ENCODE measurements at places on chromosomes 2 and 18. TPM values are rescaled to one million over a fixed set of nuclear protein-coding genes. Genes with fewer than 3 reads are reported as not detected.

GRCh38 chr2:198465970-198466369 is 661.6 kb downstream of the PLCL1 start:
- no peak for DNase-seq

DNA sequence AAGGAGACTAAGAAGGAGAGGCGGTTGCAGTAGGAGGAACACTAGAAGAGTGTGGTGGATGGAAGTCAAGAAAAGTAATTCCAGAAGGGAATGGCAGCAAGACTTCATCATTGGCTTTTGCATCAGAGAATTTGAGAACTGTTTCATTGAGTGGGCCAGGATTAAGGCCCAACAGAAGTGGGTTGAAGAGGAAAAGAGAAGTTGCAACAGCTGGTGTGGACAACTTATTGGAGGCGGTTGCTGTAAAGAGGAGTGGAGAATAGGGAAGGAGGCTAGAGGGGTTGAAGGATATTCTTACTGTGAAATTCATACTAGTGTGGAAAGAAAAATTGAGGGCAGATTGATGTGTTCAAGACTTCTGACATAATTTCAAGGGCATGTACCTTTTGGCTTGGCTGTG is 168.7 kb upstream of the FN1 start:
- no peak for DNase-seq

Gene MC5R
- total RNA-seq = not detected

Gene CSRNP3
- not detected for total RNA-seq

- no peak for DNase-seq
Measured at GRCh38 chr2:79801082-79801481, 288.2 kb downstream of the CTNNA2 start.

DNA sequence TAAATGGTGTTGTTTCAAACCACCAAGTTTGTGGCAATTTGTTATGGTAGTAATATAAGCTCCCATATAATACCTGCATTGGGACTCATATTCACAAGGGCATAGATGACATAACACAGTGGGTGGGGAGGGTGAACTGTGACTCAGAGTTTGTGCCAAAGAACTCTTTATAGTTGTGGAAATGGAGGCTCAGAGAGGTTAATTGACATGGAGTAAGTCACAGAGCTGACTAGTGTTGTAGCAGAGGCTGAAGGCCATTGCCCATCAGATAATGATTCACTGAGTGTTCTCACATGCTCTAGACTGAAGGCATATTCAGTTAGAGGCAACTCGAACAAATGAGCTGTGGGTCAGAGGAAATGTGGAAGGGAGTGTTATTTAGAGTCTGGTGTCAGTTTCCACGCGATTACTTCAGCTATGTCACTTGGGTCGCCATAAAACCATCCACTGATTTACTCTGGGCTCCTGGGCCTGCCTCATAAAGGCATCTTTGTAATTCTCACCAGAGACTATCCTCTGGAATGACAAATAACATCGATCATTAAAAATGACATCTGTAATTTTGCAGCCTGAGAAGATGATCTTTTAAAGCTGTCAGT is 264.7 kb downstream of the CCDC85A start:
- DNase-seq = no peak

DNA sequence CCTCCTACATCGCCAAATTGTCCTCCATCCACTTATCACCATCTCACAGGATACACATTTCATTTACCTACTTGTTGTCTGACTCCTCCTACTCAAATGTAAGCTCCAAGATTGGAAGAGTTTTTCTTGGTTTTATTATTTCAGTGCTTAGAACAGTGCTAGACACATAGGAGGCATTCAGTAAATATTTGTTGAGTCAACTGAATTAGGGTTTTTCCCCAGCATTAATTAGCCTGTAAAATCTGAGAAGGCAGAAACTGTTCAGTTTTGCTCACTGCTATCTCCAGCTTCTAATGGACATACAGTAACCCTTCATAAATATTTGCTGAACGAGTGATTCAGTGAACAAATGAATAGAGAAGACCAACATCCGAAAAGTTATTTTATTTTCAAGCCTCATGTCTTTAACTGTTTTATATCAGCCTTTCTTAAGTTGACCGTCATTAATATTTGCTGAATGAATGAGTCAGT is 800 bp downstream of the TTC21B start:
- DNase-seq = no peak

DNA sequence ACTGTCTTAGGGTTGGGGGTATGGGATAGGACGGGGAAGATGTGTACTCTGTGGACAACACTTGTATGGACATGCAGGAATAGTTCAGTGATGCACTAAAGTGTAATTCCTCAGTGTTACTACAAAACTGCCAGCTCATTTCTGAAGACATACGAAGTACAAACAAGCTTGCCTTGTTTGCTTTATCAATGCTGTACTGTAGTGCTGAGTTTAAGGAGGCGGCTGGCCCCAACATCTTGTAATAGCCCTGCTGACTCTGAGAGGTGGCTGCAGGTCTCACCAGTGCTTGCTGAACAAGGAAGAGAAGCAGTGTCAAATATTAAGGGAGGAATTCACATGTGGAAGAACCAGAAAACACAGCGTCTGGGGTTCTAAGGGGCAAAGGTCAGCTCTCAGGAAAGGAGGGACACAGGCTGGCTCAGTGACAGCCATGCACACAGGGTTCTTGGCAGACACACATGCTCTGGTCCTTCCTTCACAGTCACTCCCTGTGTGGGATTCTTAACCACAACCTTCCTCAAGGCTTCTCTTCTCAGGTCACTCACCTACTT is 39.8 kb upstream of the EVA1A start:
- no peak for DNase-seq

DNA sequence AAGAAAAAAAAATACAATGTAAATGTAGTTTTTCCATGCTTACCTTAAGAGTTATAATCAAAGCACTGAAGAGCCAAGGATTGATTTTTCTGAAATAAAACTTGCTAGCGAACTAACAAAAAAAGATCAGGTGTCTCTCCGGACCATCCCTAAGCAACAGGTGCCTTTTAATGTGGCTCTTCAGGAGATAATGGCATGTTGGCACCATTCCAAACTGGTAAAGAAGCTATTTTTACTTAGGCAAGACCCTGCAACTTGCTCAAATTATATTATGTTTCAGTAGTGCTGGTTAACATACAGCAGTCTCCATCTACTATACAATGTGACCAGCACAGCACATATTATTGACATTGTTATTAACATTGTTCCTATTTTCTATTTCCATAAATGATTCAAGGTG is 2.3 kb upstream of the GCC2 start:
- no peak for DNase-seq

GRCh38 chr2:113169002-113169530 is 4.7 kb upstream of the PSD4 start:
- DNase-seq = no peak

DNA sequence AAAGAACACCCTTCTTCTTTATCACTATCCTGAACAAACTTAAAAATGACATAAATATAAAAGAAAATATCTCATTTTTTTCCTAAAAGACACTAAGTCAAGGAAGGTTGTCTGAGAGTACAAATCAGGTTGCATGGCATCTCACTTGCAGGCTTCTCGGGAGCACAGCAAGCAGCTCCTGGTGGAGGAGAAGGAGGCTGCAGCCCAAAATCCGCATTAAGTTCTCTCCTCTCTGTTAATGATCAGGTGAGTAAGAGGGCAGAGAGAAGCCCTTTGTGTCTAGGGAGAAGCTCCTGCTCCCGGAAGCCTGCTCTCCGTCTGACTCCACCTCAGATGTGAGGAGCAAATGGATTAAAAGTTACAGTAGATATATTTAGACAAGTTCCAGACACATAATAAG is 35.0 kb upstream of the DOK6 start:
- DNase-seq = no peak

Gene VSNL1
- total RNA-seq = not detected

DNA sequence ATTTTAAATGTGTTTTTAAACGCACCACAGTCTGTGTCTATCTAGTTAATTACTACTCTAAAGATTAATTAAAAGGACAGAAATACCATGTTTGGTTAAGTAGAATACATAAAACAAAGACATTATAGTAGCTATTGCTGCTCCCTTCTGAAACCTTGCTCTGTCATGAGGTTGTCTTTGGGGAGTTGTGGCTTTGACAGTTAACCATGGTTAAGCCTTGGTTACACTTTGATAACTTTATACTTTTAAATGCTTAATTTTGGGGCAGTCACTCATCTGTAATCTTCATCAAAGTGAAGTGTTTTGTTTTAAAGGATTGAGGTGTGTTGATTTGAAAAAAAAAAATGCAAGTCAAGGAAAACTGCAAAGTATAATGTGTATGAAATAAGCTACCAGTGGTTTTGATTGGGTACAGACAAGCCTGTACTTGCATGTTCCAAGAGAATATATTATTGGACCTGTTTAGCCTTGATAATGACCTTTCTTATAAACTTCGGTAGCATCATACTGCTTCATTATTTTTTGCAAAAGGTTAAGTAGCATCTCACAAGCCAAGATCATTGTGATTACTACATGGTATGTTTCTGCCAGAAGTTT is 29.8 kb upstream of the TBR1 start:
- DNase-seq = no peak

DNA sequence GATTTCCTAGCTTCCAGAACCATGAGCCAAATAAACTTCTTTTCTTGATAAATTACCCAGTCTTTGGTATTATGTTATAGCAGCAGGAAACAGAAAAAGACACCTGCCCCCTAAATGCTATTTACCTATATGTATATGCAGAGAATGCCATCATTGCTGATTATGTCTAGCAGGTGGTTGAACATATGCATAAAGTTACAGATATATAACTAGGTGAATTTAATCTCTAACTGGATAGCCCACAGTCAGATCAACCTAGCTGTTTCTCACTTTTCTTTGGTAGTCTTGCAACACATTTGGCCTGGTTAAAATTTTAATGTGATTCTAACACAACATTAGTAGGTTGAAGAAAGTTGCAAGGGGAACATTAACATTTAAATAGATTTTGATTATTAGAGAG is 7.1 kb upstream of the CERS6 start:
- no peak for DNase-seq

- no peak for DNase-seq
Measured at GRCh38 chr2:189952536-189953109, 109.9 kb downstream of the MSTN start.

GRCh38 chr2:147916723-147917122 is 71.9 kb downstream of the ACVR2A start:
- no peak for DNase-seq

DNA sequence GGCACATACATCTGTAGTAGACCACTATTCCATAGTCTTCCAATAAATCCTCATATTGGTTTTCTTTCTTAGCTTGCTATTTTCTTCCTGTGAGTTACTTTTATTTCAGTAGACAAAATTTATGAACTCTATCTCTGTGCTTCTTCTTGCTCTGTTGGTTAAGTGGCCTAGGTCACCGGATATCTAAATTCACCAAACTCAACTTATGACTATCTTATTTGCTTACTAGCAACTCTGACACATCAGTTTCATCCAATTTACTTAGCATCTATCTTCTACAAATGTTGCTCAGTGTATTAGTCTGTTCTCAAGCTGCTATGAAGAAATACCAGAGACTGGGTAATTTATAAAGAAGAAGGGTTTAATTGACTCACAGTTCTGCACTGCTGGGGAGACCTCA is 432.5 kb upstream of the FSIP2 start:
- DNase-seq = no peak

Gene RAB6D
- not detected for total RNA-seq

GRCh38 chr18:53817976-53818950 is 406.2 kb downstream of the MBD2 start:
- no peak for DNase-seq

DNA sequence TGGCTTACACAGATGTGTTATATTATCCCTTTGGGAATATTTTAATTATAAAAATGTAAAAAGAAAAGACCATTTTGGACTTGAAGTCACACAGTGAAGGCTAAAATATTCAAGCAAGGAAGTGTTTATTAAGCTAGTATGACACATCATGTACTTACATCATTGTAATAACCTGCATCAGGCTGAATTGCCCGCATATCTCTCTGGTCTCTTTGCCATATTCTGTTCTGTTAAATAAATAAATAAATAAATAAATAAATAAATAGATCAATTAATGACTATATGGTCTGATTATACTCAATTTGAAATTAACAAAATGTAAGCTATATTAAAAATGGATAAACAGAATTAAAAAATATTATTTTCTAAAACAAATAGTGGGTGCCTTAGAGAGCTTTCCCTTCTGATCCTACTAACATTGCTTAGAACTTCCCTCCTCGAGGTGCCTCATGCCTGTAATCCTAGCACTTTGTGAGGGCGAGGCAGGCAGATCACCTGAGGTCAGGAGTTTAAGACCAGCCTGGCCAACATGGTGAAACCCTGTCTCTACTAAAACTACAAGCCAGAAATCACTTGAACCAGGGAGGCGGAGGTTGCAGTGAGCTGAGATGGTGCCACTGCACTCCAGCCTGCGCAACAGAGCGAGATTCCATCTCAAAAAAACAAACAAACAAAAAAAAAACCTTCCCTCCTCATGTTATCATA is 42.0 kb downstream of the WDR33 start:
- no peak for DNase-seq

DNA sequence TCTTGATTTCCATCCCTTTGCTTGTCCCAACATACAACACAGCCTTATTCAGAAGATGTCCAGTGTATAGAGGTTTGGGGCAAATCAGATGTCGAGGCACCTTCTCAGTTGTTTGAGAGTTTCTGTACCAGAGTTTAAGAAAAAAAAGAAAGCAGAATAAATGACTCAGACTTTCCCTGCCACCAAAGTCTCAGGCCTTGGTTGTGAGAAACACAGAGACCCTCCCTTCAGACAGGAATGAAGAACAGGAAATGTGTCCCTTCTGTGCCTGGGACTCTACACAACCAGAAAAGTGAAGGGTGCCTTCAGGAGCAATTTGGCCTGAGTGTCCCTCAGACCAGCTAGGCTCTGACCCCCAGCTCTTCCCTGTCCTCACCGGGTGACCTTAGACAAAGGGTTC is 37.3 kb upstream of the REL start:
- DNase-seq = no peak

DNA sequence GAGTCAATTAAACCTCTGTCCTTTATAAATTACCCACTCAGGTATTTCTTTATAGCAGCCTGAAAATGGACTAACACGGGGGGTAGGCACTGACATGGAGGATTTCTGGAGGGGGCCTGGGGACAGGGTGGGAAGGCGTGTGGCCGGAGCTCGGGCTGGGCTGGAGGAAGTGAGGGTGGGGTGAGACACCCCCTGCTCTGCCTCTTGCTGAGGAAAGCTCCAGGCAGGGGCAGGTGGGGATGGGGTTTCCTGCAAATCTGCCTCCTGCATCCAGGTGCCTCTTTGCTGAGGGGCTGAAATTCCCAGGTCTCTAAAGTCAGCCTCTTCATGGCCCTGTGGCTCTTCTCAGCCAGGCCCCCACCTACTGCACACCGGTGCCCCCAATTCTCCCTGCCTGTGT is 25.7 kb upstream of the OTOS start:
- DNase-seq = no peak

GRCh38 chr2:105678346-105678745 is 66.4 kb upstream of the NCK2 start:
- no peak for DNase-seq

Gene SNRNP27
- total RNA-seq = 61.4 TPM

Gene NPPC
- 0.41 TPM for total RNA-seq

Gene GPR39
- total RNA-seq = not detected

GRCh38 chr2:88131201-88131998 is 3.5 kb upstream of the FABP1 start:
- no peak for DNase-seq

GRCh38 chr2:54161660-54162424 is 46.4 kb downstream of the ACYP2 start:
- DNase-seq = no peak

Gene MC2R
- not detected for total RNA-seq

GRCh38 chr18:79597176-79597830 is 82.3 kb upstream of the CTDP1 start:
- DNase-seq = no peak
